Suprapubic skin (tissue), 4 donors: ENCODE measurements at places on chromosomes 5 and 9.

GRCh38 chr5:80697100-80697499 is 42.3 kb upstream of the DHFR start:
- H3K4me3 ChIP-seq, result no peak overlapping the region

DNA sequence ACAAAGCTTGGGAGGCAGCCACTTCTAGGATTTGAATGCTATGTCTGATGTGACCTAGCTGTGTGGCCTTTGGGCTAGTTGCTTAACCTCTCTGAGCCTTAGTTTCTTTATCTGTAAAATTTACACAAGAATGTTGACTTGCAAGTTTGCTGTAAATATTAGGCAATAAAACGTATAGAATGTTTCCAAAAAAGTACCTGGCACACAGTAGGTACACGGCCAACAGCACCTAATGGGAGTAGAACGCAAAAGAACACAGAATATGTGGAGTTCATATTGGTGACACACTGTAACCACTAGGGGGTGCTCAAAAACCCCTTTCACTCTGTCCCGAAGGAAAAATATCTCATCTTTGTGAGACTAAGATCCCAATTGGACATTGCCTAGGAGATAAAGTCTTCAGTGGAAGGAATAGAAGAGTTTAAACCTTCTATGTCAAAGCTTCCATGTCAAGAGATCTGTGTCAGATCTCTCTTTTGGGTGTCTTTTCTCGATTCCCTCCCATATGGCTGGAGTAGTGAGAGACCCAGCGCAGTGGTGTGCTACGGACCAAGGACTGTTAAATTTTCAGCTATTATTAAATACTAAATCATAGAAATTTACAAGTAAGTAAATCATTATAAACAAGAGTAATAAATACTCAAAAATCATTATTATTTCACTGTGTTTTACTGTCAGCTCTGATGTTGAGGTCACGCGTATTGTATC is 145.4 kb upstream of the RAD23B start:
- no peaks in the 10 kb centered on the region for H3K36me3 ChIP-seq
- H3K4me3 ChIP-seq, result no peak overlapping the region
- H3K27ac ChIP-seq, result no peak overlapping the region
- DNase-seq, result no peak

GRCh38 chr9:36542355-36542754 is 30.3 kb upstream of the MELK start:
- H3K27me3 ChIP-seq, result no peaks in the 10 kb centered on the region
- peaks cover 4% of the 10 kb centered on the region for H3K4me1 ChIP-seq
- DNase-seq, result no peak
- no peak overlapping the region for H3K27ac ChIP-seq
- H3K4me3 ChIP-seq, result no peak overlapping the region
- H3K36me3 ChIP-seq, result no peaks in the 10 kb centered on the region

GRCh38 chr5:6759401-6759800 is 46.2 kb downstream of the TENT4A start:
- peaks cover 46% of the 10 kb centered on the region for H3K36me3 ChIP-seq
- H3K27me3 ChIP-seq, result no peaks in the 10 kb centered on the region
- H3K4me3 ChIP-seq, result no peak overlapping the region

- no peak overlapping the region for H3K4me3 ChIP-seq
- H3K27ac ChIP-seq, result peak overlapping the region; percentile 2
- H3K36me3 ChIP-seq, result no peaks in the 10 kb centered on the region
- DNase-seq, result no peak
- peaks cover 3% of the 10 kb centered on the region for H3K4me1 ChIP-seq
These were observed 37.7 kb upstream of the NEURL1B start for GRCh38 chr5:172603251-172603806.

DNA sequence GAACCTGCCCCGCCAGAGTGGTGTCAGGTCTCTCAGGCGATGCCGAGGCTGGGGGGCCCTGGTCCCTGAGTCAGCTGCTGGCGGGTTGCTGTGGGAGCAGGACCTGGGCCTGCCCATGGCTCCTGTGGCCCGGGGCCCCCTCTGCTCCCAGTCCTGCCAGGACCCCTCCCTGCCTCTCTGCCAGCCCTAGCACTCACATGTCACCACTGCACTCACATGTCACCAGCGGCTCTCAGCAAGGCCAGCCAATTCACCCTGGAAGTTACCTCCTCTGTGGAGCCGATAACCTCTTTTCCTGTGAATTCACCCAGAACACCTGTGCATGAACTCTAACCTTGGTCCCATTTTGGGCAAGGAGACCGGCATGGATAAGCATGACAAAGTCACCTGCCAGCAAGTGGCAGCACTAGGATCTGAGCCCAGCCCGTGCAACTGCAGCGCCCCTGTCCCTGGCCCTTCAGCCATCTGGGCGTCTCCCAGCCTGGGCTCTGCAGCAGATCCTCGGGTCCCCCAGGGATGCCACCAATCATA is 170.2 kb downstream of the GAPVD1 start:
- H3K4me3 ChIP-seq, result no peak overlapping the region
- H3K27me3 ChIP-seq, result no peaks in the 10 kb centered on the region
- H3K4me1 ChIP-seq, result peaks cover 2% of the 10 kb centered on the region
- DNase-seq, result peak; percentile 57
- no peak overlapping the region for H3K27ac ChIP-seq

- H3K36me3 ChIP-seq, result no peaks in the 10 kb centered on the region
- no peaks in the 10 kb centered on the region for H3K4me1 ChIP-seq
- H3K27ac ChIP-seq, result no peak overlapping the region
- H3K4me3 ChIP-seq, result no peak overlapping the region
- no peak for DNase-seq
These were observed 1625.2 kb downstream of the MAT2B start for GRCh38 chr5:165130656-165131055.

DNA sequence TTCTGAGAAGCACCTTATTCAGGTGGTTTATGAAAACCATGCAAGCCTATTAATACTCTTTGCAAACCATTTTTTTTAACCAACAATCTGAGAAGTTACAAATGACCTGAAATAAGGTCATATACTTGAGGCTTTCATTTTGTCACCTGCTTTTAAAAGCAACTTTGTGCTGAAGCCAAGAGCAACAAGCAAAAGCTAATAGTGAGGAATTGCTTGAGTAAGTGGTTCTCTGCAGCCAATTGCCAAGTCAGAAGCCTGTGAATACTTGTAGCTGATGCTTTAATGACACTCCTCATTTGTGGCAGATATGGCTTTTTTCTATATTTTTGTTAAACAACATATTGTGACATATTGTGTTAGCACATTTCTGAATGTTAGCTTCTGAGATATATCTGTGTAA is 126.7 kb upstream of the ZNF608 start:
- H3K36me3 ChIP-seq, result no peaks in the 10 kb centered on the region
- H3K4me3 ChIP-seq, result no peak overlapping the region
- DNase-seq, result no peak
- H3K4me1 ChIP-seq, result peaks cover 11% of the 10 kb centered on the region
- H3K27ac ChIP-seq, result no peak overlapping the region

DNA sequence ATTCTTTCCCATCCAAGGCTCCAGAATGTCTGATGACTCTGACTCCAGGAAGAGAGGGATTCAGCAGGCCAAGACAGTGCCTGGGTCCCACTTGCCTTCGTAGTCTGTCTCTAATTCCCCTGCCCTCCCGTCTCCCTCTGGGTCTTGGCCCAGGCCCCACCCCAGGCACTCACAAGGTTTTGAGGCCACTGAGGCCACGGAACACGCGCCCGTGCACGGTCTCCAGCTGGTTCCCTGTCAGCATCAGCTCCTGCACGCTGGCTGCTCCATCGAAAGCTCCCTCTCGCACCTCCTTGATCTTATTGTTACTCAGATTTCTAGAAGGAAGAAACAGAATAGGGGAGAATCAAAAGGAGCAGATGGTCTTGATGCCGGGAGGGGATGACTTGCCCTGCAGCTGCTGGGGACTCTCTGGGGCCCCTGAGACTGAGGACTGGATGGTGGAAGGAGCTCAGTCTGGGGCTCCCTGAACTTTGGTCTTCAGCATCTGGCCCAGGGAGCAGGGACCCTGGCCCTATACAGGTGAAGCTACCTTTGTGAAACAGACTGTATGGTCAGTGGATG is 174.6 kb upstream of the PANK3 start:
- H3K4me3 ChIP-seq, result no peak overlapping the region
- no peak overlapping the region for H3K27ac ChIP-seq
- H3K27me3 ChIP-seq, result no peaks in the 10 kb centered on the region

DNA sequence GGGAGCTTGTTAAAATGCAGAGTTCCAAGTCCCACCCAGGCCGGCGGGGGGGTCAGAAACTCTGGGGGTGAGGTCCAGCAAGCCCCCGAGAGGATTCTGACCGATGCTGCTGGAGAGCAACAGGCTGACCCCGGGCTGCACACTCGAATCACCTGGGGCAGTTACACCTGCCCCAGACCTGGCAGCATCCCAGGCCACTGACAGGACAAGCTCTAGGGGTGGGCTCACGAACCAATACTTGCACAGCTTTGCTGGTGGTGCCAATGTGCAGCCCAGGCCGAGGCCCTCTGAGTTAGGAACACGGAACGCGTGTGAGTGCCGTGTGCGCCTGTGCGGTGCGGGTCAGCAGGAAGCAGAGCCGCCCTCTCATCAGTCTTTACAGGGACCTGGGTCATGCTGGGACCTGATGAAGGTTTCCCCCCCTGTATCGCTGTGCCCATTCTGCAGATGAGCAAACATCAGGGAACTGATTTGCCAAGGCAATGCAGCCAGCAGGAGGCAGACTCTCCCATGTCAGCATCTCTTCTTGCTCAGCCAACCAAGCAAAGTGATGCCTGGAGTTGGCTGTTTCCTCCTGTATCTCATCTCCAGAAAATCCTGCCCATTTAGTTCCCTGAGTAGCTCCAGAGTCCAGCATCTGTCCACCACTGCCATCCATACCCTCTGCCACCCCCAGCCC is 16.3 kb downstream of the FAM163B start:
- no peak overlapping the region for H3K27ac ChIP-seq
- H3K4me1 ChIP-seq, result no peaks in the 10 kb centered on the region
- H3K36me3 ChIP-seq, result no peaks in the 10 kb centered on the region
